ENCODE measurements at places on chromosomes 16 and 17.

- no peak for DNase-seq
Measured at GRCh38 chr17:49021095-49021767, 24.0 kb downstream of the IGF2BP1 start.

DNA sequence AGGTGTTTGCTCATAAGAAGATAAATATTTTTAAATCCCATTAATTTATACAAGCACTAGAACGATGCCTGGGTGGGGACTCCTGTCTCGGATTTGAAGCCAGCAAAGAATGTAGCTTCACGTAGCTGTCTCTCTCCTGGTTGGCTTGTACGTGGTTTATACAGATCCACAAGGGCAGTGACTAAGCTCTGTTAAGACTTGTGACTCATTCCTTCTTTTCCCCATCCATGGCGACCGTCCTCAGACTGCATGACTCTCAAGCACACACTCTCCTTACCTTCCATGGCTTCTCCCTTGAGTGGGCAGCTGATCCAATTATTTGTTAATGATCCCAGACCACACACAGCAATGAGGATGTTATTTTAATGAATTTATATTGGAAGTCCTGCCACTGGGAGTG, 679.7 kb upstream of the SOX9 start:
- no peak for DNase-seq

DNA sequence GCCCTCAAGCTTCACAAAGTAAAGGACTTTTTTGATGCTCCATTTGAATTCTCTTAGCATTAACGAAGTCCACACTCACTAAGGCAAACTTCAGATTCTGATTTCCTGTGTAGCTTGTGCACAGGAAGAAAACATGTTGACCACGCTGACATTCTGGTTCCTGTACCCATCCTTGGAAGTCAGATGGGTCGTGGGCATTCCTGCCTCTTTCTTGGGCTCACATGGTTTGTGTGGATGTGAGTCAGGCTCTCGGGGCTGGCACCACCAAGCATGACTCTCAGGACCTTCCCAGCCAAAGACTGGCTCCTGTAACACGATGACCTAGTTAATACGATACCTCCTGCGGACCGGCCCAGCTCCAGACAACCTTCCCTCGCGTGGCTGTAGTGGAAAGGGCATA, 32.8 kb downstream of the ARSG start:
- DNase-seq, result no peak

DNA sequence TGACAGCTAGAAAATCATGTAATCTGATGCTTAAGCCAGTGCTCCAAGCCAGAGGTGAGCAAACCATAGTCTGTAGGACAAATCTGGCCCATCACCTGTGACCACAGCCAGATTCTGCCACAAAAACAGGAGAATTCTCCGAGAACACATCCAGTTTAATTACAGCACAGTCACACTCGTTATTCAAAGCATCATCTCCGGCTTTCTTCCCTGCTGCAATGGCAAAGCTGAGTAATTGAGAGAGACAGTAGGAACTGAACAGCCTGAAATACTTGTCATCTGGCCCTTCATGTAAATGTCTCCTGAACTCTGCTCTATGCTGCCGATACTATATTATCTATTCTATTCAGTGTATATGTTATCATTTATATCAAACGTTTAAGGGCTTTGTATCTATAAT, 121.4 kb upstream of the FOXF1 start:
- no peak for DNase-seq

DNA sequence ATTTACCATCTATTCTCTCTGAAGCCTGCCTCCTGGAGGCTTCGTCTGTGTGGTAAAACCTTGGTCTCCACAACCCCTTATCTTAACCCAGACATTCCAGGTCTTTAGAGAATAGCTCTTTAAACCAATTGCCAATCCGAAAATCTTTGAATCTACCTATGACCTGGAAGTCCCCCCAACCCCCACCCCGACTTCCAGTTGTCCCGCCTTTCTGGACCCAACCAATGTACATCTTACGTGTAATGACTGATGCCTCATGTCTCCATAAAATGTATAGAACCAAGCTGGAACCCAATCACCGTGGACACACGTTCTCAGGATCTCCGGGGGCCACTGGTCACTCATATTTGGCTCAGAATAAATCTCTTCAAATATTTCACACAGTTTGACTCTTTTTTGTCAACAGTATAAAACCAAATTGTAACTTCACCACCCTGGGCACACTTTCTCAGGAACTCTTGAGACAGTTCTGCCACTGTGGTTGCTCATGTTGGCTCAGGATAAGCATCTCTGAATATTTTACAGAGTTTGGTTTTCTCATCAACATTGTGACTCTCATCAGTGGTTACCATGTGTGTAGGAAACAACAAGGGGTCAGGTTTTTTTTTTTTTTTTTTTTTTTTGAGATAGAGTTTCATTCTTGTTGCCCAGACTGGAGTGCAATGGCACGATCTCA, 18.1 kb upstream of the DNAH17 start:
- DNase-seq, result no peak

GRCh38 chr16:11157143-11157542, 98.9 kb downstream of the SOCS1 start:
- DNase-seq, result no peak

DNA sequence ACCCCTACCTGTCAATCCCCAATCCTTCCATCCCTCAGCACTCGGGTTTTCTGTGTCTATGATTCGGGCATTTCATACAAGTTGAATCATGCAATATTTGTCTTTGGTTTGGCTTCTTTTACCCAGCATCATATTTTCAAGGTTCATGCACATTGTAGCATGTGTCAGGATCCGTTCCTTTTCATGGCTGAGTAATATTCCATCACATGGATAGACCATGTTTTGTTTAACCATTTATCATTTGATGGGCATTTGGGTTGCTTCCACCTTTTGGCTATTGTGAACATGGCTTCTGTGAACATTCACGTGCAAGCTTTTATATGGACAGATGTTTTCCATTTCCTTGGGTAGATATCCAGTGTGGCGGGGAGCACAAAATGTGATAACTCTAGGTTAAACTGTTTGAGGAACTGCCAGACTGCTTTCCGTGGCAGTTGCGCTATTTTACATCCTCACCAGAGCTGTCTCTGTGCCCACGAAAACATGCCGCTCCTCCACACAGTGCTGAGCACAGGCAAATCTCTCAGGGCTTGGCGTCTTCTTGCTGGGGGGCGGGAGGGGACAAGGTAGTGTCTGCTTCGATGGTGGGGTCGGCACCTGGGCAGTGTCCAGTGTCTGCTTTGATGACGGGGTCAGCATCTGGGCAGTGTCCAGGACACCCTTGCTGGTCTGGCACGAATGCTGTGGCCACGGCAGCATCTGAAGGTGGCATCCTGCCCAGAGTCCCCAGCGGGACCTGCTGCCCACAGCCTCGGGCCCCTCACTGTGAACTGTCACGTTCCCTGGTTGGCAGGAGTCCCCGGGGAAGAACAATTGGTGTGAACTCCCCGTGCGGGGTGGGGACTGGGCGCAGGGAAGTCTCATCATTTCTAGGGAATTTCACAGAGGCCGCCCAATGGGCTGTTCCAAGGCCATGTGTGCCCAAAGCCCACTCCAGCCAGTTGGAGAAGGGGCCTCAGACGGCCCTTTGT, 32.4 kb upstream of the JPH3 start:
- DNase-seq, result no peak

DNA sequence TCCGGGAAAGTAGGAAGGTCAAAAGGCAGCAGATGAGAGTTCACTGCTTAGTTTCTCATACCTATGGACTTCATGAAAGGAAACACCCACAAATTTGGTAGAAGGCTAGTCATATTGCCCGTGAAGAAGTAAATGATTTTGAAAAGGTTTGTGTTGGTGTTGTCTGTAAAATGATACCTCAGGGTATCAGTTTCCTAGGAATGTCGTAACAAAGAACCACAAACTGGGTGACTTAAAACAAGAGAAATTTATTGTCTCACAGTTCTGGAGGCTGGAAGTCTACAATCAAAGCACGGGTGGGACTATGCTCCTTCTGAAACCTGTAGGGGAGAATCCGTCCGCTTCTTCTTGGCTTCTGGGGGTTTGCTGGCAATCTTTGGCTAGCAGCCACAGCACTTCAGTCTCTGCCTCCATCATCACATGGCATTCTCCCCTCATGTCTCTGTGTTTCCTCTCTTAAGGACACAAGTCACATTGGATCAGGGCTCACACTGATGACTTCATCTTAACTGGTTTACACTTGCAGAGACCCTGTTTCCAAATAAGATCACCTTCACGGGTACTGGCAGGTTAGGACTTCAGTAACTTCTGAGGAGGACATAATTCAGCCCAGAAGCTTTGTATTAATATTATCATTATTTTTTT, 2.0 kb upstream of the NAE1 start:
- DNase-seq, result no peak

- no peak for DNase-seq
Measured at GRCh38 chr17:65064452-65065019, 8.0 kb upstream of the GNA13 start.

- DNase-seq, result no peak
Measured at GRCh38 chr17:43701318-43701743, 39.6 kb upstream of the MEOX1 start.

DNA sequence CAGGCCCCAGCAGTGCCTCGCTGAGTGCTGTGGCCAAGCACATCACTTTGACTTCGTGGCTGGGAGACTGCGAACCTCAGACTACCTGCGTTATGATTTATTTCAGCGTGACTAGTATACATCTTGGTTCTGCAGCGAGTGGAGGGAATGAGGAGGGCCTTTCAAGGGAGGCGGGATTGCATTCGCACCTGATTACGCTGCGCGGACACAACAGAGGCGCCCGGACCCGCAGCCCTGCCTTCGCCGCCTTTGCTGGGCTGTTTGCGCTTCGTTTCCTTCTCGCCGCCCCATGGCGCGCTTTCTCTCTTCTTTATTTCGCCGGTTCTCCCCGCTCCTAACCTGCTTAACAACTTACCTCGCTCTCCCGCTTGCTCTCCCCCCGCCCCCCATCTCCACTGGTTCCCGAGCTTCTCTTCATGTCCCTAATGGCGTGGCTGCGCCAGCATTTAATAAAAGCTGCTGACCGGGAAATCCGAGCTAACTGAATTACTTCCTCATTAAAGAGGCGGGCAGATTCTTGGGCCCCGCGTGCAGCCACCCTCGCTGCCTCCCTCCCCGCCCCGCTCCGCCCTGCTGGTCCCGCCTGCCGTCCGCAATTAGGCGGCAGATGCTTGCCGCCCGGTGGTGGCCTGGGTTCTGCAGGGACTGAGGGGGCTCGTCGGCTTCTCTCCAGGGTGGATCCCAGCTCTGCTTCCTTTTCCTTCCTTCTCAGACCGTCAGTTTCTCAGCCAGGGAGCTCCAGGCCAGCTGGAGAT, 257.6 kb upstream of the SDK2 start:
- DNase-seq, result peak; percentile 71
